Activated CD4-positive, alpha-beta T cell treated with anti-CD3 and anti-CD28 coated beads, Interleukin-2, amount 50 U/mL, for 24 hours (primary cell): ENCODE measurements at places on chromosomes 1 and 21.

DNA sequence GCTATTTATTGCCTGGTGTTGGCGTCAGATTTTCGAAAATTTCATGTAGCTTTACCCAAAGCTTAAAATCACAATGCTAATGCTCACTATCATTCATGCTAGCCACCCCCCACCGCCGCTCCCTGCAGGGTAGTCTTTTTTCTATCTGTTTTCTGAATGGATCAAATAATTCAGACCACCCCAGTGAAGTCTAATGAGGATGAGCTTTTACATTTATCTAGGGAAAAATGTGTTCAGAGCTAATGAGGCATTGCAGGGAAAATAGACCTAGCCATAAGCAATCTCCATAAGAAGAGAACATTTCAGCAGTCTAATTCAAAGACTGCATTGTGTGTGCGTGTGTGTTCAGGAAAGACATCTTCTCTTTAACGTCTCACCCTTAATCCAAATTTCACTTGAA lies 533.0 kb upstream of the PRMT6 start:
- DNase-seq = no peak

- DNase-seq = no peak
Observed at GRCh38 chr1:25031966-25032667, 102.0 kb upstream of the RUNX3 start.

- DNase-seq = no peak
Observed at GRCh38 chr1:181559142-181559541, 75.8 kb downstream of the CACNA1E start.

DNA sequence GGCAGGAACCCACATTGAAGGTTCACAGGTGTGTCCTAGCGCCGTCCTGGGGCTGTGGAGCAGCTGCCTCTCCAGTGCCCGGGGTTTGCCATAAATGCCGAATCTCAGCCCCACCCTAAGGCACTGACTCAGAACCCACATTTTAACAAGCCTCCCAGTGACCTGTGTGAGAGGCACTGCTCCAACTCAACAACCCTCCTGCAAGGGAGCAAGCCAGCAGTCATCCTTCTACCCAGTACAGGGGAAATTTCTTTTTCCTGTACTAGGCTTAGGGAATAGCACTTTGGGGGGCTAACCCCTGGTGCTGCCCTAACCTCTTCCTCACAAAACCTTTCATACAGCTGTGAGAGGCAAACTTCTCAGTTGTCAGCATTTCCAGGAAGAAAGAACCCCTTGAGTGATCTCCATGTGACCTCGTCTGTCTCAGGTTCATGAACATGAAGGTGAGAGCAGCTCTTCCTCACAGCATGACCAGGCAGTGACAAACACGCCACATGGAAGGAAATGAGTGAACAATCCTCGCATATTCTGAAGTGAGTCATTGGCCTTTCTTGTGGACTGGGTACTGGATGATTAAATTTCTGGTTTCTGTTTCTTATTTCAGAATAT lies 11.4 kb upstream of the BCAR3 start:
- no peak for DNase-seq

DNA sequence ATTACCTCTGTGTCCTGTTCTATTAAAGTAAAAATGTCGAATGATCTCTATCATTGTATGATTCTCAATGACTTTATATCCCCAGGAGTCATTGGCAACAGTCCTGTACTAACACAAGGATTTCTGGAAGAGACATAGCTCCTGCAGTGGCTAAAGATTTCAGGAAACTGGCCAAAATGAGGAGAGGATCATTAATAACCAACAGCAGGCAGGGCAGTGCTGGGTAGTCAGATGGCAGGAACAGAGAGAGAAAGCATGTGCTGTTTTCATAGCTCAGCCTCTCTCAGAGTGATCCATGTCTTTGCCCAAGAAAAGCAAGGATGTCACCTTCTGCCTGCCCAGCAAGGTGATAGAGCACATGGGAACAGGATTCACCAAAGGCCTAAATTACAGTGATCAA lies 604.7 kb upstream of the PLXNA2 start:
- no peak for DNase-seq

- DNase-seq = no peak
Observed at GRCh38 chr1:29255134-29255666, 18.9 kb downstream of the PTPRU start.

- DNase-seq = no peak
Observed at GRCh38 chr1:29332204-29332603, 95.9 kb downstream of the PTPRU start.

GRCh38 chr1:55257958-55258357 lies 42.8 kb upstream of the USP24 start:
- DNase-seq = no peak

- no peak for DNase-seq
Observed at GRCh38 chr1:34164771-34165391, at the start of gene CSMD2. TSS of gene CSMD2 (minus strand) at chr1:34165230. CDS start at chr1:34165097, 133 bp downstream.

DNA sequence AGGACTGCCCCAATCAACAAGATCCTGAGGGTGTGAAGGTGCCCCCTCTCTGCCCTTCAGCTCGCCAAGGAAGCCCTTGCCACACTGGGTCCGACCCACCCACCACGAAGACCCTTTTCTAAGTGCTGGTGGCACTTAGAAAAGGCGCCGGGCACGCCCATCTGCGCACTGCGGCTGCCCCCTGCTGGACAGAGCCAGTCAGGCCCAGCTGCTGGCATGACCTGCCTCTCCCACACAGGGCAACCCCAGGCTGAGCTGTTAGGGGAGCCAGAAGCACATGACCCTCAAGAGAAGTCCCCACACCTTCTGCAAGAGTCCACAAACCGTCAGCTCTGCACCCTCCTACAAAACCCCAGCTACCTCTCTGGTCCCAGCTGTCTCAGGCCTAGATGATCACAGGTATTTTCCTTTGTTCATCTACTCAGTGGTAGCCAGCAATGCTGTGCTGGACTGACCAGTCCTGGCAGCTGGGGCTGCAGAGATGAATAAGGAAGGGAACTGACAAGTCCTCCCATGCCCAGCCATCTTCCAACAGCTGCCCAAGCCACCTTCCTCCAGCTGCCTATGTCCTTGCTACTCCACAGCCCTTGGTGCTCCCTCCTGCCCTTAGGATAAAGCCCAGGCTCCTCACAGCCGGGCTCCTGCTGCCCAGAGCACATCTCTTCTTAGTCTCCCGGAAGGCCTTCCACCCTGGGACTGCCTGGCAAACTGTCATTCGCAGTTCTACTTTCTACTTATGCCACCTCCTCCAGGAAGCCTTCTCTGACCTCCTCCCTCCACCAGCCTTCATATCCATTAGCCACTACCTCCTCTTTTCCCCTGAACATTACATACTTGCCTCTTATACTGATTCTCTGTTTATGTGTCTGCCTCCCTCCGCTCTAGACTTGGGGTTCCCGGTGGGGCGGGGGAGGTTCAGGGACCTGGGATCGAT lies 39.8 kb upstream of the ZC3H12A start:
- DNase-seq = peak; percentile 63

DNA sequence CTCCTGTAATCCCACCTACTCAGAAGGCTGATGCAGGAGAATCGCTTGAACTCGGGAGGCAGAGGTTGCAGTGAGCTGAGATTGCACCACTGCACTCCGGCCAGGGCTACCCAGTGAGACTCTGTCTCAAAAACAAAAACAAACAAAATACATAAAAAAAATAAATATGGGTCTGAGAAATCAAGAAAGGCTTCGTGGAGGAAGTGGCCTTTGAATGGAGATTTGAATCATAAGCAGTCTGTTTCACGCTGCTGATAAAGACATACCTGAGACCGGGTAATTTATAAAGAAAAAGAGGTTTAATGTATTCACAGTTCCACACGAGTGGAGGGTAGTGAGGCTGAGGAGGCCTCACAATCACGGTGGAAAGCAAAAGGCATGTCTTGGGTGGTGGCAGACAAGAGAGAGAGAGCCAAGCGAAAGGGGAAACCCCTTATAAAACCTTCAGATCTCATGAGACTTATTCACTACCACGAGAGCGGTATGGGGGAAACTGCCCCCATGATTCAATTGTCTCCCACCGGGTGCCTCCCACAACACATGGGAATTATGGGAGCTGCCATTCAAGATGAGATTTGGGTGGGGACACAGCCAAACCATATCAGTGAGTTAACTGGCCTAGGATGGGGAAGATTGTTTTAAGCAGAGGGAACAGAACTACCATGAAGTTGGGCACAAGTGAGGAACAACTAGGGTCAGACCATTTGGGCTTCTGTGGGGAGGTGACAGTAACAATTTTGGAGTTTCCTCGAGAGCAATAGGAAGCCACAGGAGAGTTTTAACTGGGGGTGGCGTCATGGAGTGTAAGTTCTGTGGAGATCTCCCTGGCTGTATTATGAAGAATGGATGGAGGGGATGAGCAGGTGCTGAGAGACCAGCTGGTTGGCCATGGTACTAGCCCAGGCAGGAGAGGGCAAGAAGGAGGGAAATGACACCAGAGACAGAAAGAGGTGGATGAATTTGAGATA lies 22.2 kb upstream of the WNT4 start:
- no peak for DNase-seq

DNA sequence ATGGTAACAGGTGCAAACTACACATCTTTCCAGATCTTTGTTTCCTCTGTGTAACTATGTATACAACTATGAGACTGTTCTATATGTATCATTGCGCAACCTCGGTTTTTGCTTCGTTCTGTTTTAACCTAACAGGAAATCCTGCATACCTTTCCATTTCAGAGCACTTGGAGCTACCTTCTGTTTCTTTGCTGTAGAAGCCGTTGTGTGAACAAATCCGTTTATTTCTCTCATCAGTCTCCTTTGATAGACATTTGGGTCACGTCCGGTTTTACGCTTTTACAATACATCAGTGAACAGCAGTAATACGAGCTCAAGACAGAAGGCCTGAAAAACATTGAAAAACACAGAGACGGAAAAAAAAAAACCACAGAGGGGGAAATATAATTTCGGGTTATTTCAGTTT lies 10.5 kb downstream of the ATP5IF1 start:
- peak; percentile 27 for DNase-seq

DNA sequence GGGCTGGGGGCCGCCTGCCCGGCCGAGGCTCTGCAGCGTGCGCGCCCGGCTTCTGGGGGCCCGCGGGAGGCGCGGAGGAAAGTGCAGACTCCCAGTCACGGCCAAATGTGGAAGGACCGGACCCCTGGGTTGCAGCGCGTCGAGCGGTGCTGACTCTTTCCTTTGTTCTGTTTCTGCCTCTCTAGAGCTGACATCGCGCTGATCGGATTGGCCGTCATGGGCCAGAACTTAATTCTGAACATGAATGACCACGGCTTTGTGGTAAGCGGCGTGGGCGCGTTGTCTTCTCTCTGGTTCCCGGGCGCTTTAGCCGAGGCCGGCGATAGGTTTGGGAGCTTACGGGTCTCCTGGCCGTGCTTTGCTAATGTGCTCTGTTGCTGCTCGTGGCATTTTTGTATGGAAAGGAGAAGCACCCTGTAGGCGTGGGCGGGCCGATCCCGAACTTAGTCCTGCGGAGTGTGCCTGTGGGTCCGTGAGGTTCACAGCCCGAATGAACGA lies 629 bp downstream of the PGD start:
- no peak for DNase-seq

DNA sequence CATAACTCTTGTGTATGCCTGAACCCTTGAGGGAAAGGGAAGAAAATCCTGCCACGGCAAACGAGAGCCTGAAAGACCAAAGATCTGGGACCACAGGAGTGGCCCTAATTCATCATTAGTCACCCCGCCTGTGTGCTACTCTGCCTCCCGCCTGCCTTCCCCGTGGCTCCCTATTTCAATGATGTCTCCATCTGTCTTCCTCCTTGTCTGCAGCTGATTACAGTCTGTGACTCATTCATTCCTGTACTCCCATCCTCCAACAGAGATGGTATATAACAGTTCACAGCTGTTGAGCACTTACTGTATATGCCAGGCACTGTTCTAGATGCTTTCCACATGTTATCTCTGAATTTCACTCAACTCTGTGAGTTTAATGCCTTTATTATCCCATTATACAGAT lies 96.6 kb downstream of the SEC16B start:
- DNase-seq = no peak

GRCh38 chr1:26158908-26159742 lies at the start of gene FAM110D:
TSS of gene FAM110D (plus strand) at chr1:26159079. CDS start at chr1:26161292, 2,213 bp downstream.
- no peak for DNase-seq

GRCh38 chr1:54857141-54857540 lies 29.9 kb downstream of the DHCR24 start:
- no peak for DNase-seq

DNA sequence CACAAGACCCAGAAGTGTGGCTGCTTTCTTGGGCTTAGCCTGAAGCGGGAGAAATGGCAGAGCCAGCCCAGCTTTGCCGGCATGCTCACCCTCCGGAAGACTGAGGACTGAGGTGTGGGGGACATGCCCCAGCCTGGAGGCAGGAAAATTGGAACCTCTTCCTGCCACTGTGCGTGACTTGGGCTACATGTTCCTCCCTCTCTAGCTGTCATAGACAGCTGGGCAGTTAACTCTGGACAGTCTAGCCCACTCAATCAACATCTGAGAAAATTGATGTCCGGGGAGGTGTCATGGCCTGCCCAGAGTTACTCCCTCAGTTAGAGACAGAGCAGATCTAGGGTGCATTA lies 59.7 kb downstream of the UBE2T start:
- DNase-seq = no peak

DNA sequence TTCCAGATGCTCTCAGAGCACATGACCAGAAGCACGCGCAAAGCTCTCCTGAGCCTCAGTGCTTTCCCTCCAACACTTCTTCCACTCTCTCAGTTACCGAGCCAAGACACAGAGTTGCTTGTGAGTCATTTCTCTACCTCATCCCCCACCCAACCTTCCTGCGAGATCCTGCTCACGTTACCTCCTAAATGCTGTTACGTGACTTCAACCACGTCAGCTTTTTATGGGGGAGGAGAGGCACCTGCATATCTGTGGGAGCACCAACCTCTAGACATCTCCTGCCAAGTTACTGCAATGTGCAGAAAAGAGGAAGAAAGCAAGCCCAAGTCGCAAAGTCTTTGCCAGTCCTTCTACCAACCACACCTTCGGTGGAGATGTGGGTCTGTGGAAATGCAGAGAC lies 27.2 kb upstream of the ERG start:
- DNase-seq = no peak

- DNase-seq = no peak
Observed at GRCh38 chr1:191174298-191174697, 696.6 kb upstream of the BRINP3 start.

GRCh38 chr1:205925736-205926135 lies 17.5 kb downstream of the SLC26A9 start:
- no peak for DNase-seq

- no peak for DNase-seq
Observed at GRCh38 chr1:156115514-156116374, 1.2 kb downstream of the LMNA start.

GRCh38 chr1:247542811-247543210 lies 6.1 kb upstream of the GCSAML start:
- no peak for DNase-seq

GRCh38 chr1:75097654-75098053 lies 36.5 kb upstream of the LHX8 start:
- no peak for DNase-seq

GRCh38 chr1:67618285-67619018 lies 66.5 kb upstream of the GADD45A start:
- DNase-seq = no peak

DNA sequence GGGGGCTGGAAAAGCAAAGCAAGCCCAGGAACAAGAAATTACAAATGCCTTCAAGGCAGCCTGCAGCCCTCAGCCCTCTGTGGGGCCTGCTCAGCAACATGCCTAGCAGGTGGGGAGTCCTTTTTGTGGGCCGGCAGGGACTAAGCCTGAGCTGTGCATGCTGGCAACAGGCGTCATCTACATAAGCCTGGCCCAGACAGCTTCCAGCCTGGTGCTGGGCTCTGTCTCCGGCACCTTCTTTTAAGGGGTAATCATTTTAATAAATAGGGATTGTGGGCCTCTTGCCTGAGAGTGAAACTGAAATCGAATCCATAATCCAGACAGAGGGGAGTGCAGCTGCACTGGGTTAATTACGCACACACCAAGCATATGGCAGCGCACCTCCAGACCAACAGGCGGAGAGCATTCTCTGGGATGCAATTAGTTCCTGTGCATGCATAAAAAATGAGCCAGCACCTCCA lies 96.6 kb downstream of the DDX20 start:
- no peak for DNase-seq
